ENCODE measurements at places on chromosomes 1 and 21.

- no peak for DNase-seq
Measured at GRCh38 chr1:43549921-43550597, 19.4 kb downstream of the PTPRF start.

GRCh38 chr1:157831968-157832626 is 9.5 kb downstream of the CD5L start:
- DNase-seq, result no peak

GRCh38 chr1:97989094-97989680 is 68.4 kb upstream of the DPYD start:
- peak; percentile 55 for DNase-seq

DNA sequence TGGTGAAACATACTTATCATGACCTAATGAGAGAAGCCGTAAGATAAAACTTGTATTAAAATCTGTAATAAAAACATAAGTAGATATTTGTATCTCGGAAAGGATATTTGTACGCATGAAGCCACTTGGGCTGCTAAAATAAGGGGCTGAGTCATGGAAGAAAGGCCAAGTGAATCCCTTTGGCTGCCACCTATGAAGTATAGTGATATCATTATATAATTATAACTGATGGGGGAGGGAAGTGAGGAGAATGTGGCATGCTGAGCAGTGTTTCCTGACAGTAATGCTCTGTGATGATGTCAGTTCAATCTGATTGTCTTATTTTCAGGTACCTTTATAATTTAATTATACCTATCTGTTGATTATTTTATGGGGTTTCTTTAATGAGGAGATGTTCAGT is 13.6 kb downstream of the RWDD3 start:
- DNase-seq, result no peak

- DNase-seq, result no peak
Measured at GRCh38 chr1:119978018-119978505, 81.7 kb upstream of the ADAM30 start.

DNA sequence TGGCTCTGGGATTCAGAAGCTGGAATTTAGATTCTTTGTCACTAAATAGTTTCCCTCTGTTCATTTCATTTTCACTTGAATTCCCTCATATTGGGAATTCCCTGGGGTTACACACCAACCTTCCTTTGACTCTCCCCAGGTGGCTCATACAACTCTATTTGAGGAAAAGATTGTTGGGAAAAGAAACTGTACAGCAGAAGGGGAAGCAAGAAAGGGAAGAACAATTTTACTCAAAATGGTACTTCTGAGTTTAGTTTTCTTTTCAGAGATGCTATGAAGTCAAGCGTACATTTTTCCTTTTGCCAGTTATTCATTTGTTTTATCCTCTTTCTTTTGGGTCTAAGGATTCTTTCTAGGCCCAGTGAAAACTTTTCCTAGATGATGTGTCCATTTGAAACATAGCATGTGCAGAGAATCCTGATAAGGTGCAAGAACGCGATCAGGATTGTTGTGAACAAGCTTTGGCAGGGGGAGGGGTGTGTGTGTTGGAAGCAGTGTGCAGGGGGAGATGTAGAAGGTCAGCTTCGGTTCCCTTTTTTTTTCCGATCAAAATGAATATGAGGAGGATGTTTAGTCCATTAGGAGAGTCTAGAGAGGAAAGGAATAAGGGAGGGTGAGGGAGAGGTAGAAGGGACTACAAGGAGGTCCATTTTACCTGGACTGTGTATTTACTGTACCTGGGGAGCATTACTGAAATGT is 26.8 kb upstream of the CD1D start:
- DNase-seq, result no peak

DNA sequence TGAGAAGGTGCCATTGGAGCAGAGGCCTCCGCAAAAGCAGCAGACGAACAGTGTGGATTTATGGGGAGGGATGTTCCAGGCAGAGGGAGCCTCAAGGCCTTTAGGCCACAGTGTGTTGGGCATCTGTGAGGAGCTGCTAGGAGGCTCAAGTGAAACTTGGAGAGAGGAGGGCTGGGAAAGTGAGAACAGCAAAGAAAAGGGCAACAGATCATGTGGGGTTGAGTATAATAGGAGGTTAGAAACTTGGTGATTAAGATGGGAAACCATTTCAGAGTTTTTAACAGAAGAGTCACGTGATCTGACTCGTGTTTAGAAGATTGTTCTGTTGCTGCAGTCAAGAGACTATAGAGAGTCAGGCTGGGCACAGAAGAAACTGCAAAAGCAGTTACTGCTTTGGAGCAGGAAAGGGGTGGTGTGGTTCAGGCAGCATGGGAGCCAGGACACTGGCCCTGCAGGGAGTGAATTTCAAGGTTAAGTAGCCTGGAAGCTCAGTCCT is 277.0 kb downstream of the DISC1 start:
- no peak for DNase-seq

DNA sequence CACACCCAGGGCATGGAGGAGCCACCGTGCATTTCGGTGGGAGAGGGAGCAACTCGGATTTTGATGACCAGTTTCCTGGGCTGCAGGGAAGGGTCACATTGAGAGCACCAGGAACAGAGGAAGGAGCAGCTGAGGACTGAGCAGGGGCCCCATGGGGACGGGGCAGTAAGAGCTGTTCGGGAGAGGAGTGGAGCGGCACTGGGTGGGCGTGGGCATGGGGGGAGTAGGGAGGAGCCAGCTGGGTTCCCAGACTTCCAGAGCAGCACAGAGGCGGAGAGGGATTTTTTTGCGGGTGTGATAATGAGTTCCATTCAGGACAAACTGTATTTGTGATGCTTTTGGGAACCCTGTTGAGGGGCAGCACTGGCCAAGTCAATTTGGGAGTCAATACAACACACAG is 17.4 kb upstream of the GPR153 start:
- DNase-seq, result no peak

- DNase-seq, result peak; percentile 28
Measured at GRCh38 chr1:145884675-145885074, 991 bp downstream of the ANKRD35 start.

- DNase-seq, result peak; percentile 12
Measured at GRCh38 chr1:100502052-100502792, 35.7 kb upstream of the GPR88 start.

DNA sequence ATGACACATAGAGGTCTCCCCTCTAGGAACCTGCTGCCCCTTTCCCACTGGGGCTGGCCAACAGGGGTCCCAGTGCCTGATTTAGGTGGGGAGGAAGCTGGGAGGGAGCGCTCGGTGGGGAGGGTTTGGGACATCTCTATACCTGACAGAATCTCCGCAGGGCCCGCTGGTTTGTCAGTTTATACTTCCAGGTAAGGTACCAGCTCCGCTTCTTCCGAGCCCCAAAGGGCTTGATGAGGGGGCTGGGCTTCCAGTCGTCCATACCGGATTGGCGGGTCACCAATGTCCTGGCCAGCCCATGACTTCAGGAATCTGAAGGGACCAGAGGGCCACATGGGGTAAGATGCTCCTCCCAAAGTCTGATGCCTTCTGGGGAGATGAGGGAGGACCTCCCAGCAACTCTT is 672 bp downstream of the POMGNT1 start:
- DNase-seq, result peak; percentile 26

DNA sequence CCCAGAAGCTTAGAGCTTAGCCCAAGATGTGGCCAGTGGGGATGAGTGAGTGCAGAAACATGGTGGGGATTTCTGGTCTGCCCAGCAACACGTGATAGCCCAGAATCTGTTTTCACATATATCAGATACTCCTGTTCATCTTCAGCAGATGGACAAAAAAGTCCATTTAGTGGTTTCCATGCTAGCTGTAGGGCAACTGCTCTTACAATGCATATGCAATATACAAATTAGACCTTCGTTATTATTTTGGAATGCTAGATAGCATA is 96.9 kb upstream of the SGIP1 start:
- DNase-seq, result no peak

GRCh38 chr1:223339861-223340260 is 24.1 kb downstream of the SUSD4 start:
- DNase-seq, result no peak

GRCh38 chr1:220485791-220486190 is 42.1 kb upstream of the MARK1 start:
- no peak for DNase-seq

DNA sequence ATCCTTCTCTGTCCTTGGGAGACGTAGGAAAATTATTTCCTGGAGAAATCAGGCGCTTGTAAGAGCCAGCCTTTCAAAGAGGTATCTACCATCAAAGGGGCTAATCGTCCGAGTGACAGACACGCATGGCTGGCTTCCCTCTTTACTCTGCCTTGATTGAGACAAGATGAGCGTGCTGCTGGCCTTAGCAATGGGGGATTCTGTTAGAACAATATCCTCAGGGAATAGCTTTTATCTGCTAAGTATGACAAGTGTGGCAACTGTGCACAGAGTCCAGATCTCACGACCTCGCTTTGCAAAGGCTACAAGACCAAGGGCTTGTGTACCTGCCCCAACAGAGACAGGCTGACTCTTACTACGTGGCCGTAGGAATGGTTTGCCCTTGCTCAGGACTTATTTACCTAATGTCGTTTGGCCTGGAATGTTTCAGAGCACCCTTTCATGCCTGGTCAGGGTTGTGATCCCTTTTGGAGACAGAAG is 417.1 kb downstream of the KIF26B start:
- DNase-seq, result no peak

DNA sequence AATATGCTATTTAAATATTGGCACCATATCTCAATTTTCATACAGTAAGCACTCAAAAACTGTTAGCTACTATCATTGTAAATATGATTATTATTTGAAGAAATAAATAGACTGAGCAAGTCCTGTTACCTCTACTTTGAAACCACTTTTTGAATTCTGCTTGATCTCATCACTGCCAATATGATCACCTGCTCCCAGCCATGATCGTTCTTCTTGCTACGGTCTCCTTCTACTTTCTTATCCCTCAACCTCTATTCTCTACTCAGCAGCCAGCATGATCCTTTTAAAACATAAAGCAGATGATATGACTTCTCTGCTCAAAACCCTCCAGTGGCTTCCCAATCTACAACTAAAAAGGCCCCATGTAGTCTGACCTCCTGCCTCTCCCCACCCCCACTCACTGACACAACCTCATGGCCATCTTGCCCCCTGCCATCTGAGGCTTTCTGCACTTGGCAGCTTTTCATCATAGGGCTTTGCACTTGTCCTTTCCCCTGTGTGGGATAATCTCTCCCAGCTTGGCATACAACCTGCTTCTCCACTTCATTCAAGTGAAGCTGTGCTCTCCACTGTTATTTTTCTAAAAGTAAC is 27.2 kb downstream of the CD34 start:
- no peak for DNase-seq

- DNase-seq, result no peak
Measured at GRCh38 chr1:154524881-154525280, 22.7 kb upstream of the SHE start.

DNA sequence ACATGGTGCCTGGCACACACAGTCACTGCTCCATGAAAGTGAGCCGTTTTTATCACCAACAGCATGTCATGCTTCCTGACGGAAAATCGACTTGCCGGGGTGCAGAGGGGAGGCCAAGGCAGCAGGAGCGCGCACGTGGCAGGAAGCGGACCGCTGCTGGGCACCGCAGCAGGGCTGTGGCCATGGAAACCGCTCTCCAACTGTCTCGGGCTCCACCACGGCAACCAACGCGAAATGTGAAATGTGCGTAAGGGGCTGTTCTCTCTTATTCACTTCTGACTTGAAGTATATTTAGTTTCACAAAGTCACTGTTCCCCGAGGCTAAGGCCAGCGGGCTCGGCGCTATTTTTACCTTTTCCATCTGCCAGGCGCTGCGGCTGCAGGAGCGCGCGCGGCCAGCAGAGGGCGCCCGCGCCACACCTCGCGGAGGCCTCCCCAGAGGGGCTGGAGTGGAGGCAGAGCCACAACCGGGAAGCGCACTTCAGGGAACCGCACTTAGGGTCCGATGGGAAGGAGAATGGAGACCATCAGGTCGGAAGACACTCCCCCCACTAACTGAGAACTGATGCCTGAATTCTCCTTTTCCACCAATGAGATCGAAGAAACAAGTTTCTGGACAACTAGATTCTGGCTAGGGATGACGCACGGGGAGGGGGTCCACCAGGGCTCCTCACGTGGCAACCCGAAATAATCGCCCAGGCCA is 19.7 kb downstream of the RCC2 start:
- DNase-seq, result peak; percentile 48

DNA sequence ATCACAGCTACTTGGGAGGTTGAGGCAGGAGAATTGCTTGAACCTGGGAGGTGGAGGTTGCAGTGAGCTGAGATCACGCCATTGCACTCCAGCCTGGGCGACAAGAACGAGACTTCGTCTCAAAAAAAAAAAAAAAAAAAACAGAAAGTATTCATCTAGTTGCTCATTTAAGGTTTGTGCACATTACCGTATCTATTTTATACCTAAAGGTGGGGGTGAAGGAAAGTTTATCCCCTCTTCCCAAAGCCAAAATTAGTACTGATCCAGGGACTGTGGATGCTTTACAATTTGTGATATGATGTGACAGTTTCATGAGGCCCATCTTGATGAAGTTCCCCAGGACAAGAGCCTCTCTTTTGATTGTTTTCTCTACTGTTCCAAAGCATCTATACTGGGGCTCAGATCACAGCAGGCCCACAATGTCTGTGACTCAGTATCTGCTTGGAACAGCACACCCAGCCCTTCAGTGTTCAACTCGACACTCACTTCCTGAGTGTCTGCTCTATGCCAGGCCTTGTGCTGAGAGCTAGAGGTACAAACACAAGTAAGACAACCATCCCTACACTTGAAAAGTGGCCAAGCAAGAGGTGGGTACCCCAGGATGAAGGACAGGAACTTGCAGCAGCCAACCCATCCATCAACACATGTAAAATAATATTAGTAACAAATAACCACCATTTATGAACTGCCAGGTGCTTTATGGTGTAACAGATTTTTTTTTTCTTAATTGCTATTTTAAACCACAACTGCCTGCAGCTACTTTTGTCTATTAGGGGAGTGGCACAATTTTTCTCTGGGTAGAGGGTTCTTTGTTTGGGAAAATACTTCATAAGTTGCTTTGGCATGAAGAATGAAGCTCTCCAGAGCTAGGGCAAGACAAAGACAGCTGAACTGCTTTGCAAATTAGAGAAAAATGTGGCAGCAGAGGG is 29.0 kb upstream of the KHDRBS1 start:
- peak; percentile 39 for DNase-seq

DNA sequence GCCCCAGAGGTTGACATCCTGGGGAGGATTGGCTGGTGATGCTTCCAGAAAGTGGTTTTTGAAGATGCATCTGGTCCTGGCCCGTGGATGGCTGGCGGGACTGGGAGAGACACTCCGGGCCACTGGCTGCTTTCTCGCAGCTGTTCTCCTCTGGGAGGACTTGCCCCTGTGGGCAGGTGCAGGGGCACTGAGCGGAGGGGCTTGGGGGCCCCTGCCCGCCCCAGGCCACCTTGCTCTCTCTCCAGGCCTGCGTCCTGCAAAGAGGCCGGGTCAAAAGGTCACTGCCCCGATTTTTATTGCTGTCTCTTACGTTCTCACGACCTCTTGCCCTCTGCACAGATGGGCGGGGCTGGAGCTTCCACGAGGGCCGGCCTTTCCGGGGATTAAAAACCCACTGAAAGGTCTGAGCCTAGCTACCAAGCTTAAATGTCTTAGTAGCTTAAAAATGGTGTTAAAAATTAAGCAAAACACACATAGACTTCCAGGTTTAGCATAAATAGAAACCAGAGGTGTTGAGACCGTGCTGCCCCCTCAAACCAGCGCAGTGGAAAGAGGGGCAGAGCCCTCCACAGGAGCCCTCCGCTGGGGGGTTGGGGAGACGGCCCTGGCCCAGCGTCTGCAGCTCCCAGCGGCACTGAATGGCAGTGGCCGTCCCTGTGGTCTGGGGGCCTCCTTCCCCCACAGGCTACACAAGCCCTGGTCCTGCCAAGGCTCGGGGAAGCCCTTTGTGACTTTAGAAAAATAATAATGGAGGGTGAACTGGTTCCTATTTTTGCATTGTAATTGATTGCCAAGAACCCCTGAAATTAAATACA is 43.9 kb downstream of the SKI start:
- DNase-seq, result no peak

- DNase-seq, result no peak
Measured at GRCh38 chr1:219179293-219179692, 5.6 kb downstream of the LYPLAL1 start.
